ENCODE measurements at places on chromosomes 3 and 15.
A peak's percentile ranks its signal among the peaks of the same experiment; 100 is the strongest.

- no peak for DNase-seq
Measured at GRCh38 chr3:105504440-105504951, 137.8 kb downstream of the ALCAM start.

- DNase-seq: no peak
Measured at GRCh38 chr15:72535911-72536310, 61.8 kb downstream of the ARIH1 start.

GRCh38 chr15:52256366-52256765 is 39.2 kb downstream of the MYO5C start:
- DNase-seq: peak; percentile 81

GRCh38 chr15:40045572-40046217 is 6.7 kb upstream of the SRP14 start:
- no peak for DNase-seq

DNA sequence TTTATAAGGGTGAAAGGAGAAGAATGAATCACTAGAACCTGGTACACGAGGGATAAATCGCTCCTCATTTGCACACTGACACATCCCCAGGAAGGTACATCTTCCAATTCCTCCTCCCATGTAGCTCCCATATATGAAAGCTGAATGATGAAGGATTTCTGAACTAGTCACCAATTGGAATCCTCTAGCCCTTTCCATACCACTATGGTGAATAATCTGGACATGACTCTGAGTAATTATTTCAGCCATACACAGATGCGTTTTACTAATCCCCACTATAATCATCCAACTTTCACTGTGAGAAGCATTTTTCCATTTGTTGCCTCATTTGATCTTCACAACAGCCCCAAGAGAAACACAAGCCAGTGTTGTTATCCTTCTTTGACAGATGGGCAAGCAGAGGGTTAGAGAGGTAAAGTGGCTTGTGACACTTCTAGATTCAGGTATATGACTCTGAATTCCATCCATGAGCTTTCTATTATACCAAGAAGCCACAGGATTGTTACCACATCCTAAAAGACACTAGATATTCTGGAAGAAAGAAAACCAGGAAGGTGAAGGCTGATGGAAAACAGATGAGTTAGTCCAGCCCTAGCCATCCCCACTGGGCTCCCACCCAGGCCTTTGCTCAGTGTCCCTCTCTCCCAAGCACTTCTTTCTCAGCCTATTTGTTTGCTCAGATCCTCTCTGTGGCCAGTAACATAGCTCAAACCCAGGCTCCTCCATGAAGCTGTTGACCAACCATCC is 22.2 kb upstream of the BCL6 start:
- peak; percentile 47 for DNase-seq

- DNase-seq: peak; percentile 3
Measured at GRCh38 chr3:13229273-13229949, 156.2 kb upstream of the IQSEC1 start.

DNA sequence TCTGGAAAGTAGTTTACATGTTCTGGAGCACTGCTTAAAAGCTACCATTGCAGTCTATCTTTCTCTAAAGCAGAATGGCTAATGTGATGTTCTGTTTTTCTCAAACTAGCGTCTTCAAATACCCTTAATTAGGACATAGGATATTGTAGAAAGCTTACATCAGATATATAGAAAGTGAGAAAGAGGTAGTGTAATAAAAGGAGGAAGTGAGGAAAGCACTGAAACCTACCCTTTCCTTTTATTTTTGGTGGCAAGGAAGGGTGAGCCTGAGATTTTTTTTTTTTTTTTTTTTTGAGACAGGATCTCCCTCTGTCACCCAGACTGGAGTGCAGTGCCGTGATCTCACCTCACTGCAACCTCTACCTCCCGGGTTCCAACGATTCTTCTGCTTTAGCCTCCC is 9.4 kb downstream of the SENP2 start:
- DNase-seq: no peak

GRCh38 chr3:185409957-185410356 is 47.0 kb downstream of the MAP3K13 start:
- DNase-seq: no peak
